ENCODE measurements at places on chromosomes 12 and 14.
A peak's percentile ranks its signal among the peaks of the same experiment; 100 is the strongest.

DNA sequence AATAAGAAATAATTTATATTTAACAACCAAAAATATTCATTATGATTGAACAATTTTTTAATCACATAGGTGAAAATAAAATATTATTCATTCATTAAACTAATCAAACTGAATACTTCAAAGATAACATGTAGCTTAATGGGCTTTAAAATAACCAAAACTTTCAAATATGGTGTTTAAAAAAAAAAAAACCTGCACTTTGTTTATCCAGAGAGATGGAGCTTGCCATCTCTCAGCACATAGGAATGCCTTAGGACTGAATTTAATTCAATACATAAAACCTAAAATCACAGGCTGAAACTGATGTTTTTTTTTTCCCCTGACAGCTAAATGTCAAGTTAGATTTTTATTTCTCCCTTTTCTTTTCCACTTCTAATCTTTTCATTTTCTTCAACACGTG, 14.4 kb upstream of the CCER1 start:
- no peak for DNase-seq

- no peak for DNase-seq
These were observed 126.0 kb upstream of the PARP11 start for GRCh38 chr12:3998968-3999792.

DNA sequence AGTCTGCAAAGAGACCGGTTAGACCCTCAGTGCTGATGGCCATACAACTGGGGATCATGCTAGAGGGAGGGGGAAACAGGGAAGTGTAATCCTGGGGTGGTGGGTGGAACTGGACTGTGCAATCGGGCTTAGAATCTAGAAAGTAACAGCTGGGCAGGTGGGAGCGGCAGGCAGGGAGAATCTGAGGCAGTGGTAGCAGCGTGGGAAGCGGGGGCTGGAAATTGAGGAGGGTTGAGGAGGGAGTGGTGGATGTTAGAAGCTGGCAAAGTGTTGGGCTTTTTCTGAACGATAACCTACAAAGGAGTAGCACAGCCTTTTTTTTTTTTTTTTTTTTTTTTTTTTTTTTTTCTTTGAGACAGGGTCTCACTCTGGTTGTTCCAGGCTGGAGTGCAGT, 3.1 kb upstream of the IGFBP6 start:
- no peak for DNase-seq

GRCh38 chr12:114131824-114132223, 165.7 kb upstream of the RBM19 start:
- DNase-seq = no peak

- no peak for DNase-seq
These were observed 65.9 kb downstream of the DCAF5 start for GRCh38 chr14:69087061-69087461.

- no peak for DNase-seq
These were observed 4.2 kb upstream of the AJUBA start for GRCh38 chr14:22986508-22987054.

- peak; percentile 63 for DNase-seq
These were observed 5.0 kb downstream of the HNRNPC start for GRCh38 chr14:21264025-21264801.

GRCh38 chr12:76030341-76031080, 1.1 kb downstream of the PHLDA1 start:
- DNase-seq = no peak

DNA sequence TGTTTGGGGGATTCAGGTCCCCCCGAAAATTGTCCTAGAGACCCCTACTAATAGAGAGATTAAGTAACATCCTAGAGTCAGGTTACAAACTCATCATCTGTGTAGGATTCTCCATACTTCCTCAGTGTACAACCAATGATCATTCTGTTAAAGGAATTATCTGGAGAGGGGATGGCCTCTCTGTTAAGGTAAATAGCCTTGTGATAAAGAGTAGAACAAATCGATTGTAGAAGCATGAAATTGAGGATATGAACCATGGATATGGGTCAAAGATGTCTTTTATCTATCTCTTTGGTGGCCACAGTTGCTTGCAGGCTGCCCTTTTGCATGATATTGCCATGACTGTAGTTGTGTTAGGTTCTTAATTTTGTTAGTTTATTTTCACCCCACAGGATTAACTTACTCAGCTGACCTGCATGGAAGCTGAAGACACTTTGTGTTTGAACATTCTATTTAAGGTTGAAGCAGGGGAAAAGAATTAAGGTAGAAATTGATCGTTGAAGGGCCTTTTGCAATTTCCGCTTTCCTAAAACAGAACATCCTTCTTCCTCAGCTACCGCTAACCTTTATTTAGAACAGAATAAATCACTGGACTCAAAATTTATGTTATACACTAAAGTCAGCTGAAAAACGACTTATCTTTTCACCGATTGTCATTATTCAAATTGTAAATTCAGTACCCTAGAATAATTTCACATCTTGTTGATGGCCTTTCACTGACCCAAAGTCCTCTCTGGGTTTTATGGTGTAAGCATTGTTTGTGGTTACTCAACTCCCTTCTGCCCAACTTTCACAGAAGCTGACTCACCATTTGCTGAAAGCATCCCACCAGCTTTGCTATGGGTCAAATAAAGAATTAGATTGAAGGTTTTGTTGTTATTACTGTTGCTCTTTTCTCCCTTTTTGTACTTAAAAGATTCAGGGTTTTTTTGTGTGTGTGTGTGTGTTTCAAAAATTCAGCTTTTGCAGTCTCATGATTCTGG, 52.3 kb downstream of the IRAK3 start:
- DNase-seq = peak; percentile 63

DNA sequence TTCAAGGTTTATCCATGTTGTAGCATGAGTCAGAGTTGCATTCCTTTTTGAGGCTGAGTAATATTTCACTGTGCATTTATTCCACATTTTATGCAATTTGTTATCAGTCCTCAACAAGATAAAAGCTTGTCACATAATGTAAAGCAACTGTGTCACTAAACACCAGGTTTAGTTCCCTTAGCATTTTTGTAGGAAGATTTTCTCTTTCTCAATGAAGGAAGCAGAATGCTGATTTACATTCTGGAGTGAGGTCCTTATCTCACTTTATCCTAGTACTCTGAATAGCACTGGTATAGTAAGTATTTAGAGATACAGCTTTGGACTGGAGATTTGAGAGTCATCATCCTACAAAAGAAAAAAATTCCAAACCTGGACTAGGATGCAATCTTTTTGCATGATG, 9.8 kb upstream of the EXD2 start:
- no peak for DNase-seq

GRCh38 chr12:48862760-48863159, 2.9 kb downstream of the RND1 start:
- DNase-seq = no peak

- no peak for DNase-seq
These were observed 141.6 kb upstream of the PELI2 start for GRCh38 chr14:55976655-55977054.

GRCh38 chr14:50647753-50648152, 20.4 kb downstream of the SAV1 start:
- DNase-seq = peak; percentile 23

DNA sequence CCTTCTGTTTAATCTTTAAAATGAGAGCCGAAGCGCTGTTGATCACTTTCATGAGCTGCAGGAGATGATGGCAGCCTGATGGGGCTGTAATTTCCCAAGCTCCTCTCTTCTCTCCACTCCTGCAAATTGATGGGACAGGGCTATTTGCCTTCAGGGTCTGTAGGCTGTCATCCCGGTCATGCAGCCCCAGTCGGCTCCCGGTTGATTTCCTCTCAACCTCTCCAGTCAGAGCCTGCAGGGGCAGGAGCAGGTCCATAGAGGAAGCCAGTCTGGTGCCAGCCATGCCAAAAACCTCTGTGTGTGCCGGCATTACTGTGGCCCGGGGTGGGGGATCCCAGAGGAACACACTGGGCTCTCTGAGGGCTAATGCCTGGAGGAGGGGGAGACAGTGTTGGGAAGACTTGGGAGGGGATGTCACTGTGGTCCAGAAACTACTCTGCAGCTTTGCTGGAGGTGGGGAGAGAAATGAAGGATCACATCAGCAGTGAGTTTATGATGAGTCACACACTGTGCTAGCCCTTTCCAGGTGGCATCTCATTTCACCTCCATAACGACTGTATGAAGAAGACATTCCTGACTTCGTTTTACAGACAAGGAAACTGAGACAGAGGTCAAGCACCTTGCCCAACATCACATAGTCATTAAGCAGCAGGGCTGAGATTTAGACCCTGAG, 46.5 kb upstream of the PRIMA1 start:
- no peak for DNase-seq

DNA sequence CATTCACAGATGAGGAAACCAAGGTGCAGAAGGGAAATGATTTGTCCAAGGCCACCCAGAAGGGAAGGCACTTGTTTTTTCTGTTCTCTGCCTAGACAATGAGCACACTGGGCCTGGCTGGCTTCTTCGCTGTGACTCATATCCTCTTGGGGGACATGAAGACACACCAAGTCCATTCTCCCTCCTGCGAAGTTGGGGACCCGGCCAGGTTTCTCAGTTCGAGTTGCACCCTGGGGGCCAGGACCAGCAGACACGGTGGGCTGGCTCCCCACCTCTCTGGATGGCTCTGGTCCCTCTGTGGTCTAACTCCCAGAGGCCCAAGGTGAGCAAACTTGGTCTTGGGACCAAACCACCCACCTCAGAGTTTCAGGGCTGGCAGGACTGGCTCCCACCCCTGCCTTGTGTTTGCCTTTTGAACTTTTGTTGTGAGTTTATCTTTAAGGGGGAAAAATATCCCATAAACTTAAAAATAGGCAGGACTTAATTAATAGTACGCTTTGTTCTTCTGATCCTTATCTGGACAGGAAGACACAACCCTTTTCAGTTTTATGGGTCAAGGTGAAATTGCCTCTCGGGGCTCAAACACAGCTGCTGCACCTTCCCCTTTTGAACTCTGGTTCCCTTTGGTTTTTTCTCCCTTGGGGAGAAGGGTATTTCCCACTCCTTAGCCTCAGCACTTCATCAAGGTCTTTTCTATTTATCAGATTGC, 9.0 kb upstream of the MLEC start:
- no peak for DNase-seq

GRCh38 chr12:80721326-80721725, 4.6 kb downstream of the MYF5 start:
- DNase-seq = no peak

DNA sequence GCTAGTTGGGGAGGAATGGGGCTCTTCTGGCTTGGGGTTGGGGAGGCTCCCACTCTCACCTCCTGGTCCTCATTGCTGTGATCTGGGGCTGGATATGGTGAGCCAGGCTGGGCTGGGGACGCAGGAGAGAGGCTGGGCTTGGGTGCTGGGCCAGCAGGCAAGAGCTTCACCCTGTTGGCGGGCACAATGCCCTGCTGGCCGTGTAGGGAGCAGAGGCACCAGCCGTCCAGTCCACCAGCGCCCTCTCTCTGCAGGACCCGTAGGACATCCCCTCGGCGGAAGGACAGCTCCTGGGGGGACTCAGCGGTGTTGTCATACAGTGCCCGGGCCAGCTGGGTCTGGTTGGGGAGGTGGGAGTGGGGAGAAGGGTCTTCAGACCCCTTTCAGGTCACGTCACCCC, 4.5 kb downstream of the EFS start:
- no peak for DNase-seq

DNA sequence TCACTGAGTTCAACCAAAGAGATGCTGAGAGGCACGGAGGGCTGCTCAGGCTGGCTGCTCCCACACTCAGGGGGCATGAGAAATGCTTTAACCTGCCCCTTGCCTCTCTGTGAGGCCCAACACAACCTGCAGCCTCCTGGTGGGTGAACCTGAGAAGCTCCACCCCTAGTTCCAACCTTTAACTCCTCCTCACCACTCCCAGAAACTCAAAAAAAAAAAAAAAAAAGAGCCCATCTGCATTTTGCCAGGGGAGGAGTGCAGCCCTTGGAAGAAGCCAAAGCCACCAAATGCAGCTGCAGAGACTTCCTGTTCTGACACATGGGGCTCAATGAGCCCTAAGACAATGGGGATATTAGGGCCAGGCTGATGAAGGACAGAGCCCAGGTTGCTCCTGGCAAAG, 8.9 kb downstream of the KRT4 start:
- no peak for DNase-seq

DNA sequence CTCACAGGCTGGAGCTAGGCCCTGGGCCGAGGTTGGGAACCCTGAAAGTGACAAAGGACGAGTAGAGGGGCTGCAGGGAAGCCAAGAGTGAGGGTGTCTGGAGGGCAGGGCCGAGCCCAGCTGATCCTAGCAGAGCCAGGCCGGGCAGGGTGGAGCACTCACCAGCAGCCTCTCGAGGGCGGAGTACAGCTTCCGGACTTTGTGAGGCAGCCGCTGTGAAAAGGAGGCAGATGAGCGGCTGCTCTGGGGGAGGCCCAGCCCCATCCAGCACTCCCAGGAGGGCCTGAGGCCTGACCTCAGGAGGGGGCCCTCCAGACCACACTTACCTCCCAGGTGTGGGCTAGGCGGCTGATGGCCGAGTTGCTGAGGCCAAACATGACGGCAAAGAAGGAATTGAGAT, 14.7 kb upstream of the ENDOU start:
- DNase-seq = no peak

GRCh38 chr14:90607141-90607540, 209.1 kb downstream of the TTC7B start:
- DNase-seq = no peak

DNA sequence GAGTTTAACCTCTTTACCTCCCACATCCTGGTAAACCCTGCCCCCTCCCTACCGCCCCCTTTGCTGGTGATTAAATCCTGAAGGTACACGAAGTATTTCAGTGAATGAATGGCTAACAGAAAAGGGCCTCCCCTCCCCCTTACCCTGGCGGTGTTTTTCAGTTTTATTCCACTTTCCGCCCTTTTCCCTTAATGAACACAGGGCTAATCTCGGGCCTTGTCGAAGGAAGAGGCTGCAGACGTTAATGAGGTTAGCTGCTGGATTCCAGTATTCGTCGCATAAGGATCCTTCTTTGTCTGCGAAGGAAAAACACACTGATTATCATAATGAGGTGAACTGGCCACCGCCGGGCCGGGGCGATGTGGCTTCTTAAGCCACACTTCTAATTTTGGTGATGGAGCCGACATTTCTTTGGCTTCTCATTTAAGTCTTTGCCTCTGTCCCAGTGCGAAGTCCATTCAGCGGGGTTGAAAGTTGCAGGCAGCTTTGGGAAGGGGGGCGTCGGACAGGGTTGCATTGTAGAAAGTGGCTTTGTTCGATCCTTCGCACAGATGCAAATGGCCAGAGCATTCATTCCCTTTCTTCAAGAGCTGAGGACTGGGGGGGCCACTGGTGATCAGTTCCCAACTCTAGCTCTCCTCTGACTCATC, 6.5 kb downstream of the MEG3 start:
- no peak for DNase-seq

DNA sequence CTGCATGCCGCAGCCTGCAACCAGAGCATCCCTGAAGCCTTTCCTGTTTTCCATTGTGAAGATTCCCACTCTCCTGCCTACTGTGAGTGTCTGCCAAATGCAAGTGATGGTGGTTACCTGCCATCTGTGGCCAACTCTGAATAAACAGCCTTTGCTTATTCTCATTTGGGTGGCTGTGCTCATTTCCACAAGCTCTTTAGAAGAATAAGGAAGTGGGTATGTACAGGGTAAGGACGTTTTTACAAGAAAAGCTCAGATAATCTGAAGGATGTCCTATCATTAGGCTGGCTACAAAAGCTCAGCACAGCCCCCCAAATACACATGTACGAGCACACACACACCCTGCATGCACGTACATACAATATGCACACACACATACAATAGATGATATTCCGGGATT, 7.3 kb upstream of the RNASE1 start:
- no peak for DNase-seq

Data from HS-5 (cell line).